ENCODE measurements at places on chromosomes 11 and 22. TPM values are rescaled to one million over a fixed set of nuclear protein-coding genes. Genes with fewer than 3 reads are reported as not detected.

Gene KCNJ11
- polyA plus RNA-seq = 0.27 TPM

Gene GNG3
- polyA plus RNA-seq = 6.4 TPM

Gene PPP2R5B
- 51.3 TPM for polyA plus RNA-seq

Gene ROM1
- polyA plus RNA-seq = 11.1 TPM

Gene CCDC188
- polyA plus RNA-seq = 2.9 TPM

Gene BLID
- polyA plus RNA-seq = not detected

Gene ZC3H12C
- 4.4 TPM for polyA plus RNA-seq

Gene SLC17A6
- polyA plus RNA-seq = not detected

Gene MEN1
- 29.1 TPM for polyA plus RNA-seq

Gene MLC1
- polyA plus RNA-seq = not detected

Gene CTSF
- 37.0 TPM for polyA plus RNA-seq

Gene LIF
- 0.49 TPM for polyA plus RNA-seq

Gene JAM3
- 23.3 TPM for polyA plus RNA-seq

Gene RASGRP2
- 35.0 TPM for polyA plus RNA-seq

Gene CRYBB2
- 1.9 TPM for polyA plus RNA-seq

Gene PLA2G3
- polyA plus RNA-seq = not detected

Gene P2RY2
- 2.2 TPM for polyA plus RNA-seq

Measured in adrenal gland (tissue), 19 donors.